ENCODE measurements at places on chromosomes 3 and 15.
A peak's percentile ranks its signal among the peaks of the same experiment; 100 is the strongest.

- peak; percentile 63 for DNase-seq
Measured at GRCh38 chr15:99090011-99090699, 14.7 kb upstream of the SYNM start.

DNA sequence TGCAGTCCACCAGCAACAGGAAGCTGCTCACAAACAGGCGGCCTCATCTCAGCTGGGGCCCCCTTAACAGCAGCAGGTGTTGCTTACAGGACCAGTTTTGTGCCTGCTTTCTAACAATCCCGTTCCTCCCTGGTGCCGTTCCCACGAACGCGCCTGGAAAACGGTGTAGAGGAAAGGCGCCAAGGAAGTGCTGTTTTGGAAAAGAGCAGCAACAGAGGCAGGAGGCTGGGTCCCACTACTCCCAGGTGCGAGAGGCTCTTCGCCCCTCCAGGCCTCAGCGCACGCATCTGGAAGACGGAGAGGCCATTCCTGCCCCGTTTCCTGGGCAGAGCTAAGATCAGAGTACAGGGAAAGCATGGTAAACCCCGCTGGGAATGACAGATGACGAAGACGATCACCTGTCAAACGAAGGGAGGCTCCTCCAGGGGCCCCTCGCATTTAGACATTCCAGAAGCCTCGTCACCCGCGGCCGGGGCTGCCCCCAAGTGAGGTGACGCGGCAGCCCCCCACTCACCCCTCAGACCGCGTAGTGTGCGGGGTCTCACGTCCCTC lies 603 bp downstream of the SCAPER start:
- DNase-seq, result peak; percentile 14

DNA sequence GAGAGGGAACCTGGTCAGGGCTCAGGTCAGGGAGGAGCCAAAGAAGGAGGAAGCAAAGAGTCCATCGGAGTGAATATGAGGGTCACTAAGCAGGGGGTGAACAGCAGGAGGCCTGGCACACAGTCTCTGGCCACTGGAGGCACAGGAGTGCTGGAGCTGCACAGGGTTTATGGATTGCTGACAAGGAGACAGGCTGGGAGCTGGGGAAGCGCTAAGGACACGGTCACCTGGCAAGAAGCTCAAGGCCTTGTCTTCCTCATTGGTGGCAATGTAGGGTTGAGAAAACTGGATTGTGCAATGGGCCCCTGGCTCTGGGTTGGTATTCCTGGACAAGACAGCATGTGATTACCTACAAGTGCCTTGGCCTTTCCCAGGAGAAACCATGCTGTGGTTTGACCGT lies 5.8 kb upstream of the CAMP start:
- DNase-seq, result no peak

- DNase-seq, result no peak
Measured at GRCh38 chr3:144989807-144990206, 1018.2 kb downstream of the DIPK2A start.

GRCh38 chr3:148789146-148789545 lies 38.5 kb upstream of the CPB1 start:
- DNase-seq, result no peak

GRCh38 chr15:48596841-48597240 lies 48.7 kb downstream of the FBN1 start:
- DNase-seq, result no peak

GRCh38 chr3:11982341-11982941 lies 21.7 kb upstream of the SYN2 start:
- no peak for DNase-seq

- DNase-seq, result no peak
Measured at GRCh38 chr15:47725906-47726305, 8.6 kb downstream of the SEMA6D start.

DNA sequence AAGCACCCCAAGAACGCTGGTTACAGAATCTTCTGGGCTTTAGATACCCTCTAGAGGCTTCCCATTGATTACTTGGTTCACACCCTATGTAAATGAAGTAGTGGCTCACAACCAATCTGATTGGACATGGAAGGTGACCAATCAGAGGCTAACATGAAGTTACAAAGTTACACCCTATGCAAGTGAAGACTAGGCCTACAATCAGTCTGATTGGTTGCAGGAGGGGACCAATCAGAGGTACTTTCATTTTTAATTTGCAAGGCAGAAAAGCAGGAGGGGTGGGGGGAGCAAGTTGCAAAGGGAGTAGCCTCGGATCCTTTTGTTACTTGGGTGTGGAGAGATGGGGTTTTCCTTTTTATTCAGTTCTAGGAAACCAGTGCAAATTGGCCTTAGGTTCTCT lies 11.1 kb upstream of the RTP2 start:
- no peak for DNase-seq

GRCh38 chr3:35565048-35565447 lies 74.3 kb upstream of the ARPP21 start:
- DNase-seq, result no peak

DNA sequence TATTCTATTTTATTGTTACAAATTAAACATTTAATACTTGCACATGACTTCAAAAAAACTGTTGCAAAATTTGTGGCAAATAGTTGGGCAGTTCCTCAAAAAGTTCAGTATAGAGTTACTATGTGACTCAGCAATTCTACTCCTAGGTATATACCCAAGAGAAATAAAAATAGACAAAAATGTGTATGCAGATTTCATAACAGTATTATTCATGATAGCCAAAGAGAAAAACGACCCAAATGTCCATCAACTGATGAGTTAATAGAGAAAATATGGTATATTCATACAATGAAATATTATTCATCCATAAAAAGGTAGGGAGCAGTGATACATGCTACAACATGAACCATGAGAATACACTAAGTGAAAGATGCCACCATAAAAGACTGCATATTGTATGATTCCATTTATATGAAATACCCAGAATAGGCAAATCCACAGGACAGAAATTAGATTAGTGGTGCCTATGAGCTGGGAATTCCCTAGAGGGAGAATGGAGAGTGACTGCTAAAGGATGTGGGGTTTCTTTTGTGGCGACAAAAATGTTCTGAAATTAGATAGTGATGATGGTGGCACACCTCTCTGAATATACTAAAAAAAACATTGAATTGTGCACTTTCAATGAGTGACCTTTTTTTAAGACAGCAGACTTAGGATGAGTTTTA lies 31.6 kb upstream of the CLASP2 start:
- no peak for DNase-seq
